ENCODE measurements at places on chromosomes 4 and X. TPM values are rescaled to one million over a fixed set of nuclear protein-coding genes. Genes with fewer than 3 reads are reported as not detected.

DNA sequence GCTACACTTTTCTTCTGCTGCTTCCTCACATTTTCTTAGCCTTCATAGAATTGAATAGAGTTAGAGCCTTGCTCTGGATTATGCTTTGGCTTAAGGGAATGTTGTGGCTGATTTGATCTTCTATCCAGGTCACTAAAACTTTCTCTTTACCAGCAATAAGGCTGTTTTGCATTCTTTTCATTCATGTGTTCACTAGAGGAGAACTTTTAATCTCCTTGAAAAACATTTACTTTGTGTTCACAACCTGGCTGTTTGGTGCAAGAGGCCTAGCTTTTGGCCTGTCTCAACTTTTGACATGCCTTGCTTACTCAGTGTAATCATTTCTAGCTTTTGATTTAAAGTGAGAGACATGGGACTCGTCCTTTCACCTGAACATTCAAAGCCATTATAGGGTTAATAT lies 87.7 kb upstream of the RAB40AL start:
- DNase-seq = no peak

DNA sequence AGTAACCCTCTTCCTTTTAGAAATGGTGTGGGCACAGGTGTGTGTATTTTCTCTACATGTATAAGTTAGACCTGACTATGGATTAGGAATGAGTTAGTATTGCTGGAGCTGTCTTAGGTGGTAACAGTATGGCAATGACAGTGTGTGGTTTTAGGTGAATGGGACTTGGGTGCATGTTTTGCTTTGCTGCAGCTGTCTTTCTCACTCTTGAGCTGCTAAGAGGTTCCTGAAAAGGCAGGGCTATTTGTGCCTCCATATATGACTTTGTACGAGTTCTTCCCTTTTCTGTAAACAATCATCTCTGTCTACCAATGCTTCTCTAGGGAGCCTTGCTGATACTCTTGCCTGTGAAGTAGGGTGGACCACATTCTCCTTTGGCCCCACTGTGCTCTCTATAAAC lies 234.8 kb upstream of the HHIP start:
- no peak for DNase-seq

DNA sequence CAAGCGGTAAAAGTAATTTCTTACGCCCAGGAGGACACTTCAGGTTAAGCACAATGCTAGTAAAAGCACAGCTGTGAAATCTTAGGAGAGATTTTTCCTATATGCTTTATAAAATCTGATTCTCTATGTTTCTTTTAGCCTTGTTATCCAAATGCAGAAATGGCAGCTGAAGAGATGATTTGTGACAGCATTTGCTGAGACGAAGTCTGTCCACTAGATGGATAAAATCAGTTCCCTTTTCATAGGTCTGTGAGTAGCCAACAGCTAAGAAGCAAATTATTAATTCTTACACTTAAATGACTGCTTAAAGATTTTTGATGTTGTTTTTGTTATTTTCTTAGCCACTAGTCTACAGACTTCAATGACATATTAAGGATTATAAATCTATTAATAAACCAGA lies 5.3 kb downstream of the GPM6A start:
- no peak for DNase-seq

DNA sequence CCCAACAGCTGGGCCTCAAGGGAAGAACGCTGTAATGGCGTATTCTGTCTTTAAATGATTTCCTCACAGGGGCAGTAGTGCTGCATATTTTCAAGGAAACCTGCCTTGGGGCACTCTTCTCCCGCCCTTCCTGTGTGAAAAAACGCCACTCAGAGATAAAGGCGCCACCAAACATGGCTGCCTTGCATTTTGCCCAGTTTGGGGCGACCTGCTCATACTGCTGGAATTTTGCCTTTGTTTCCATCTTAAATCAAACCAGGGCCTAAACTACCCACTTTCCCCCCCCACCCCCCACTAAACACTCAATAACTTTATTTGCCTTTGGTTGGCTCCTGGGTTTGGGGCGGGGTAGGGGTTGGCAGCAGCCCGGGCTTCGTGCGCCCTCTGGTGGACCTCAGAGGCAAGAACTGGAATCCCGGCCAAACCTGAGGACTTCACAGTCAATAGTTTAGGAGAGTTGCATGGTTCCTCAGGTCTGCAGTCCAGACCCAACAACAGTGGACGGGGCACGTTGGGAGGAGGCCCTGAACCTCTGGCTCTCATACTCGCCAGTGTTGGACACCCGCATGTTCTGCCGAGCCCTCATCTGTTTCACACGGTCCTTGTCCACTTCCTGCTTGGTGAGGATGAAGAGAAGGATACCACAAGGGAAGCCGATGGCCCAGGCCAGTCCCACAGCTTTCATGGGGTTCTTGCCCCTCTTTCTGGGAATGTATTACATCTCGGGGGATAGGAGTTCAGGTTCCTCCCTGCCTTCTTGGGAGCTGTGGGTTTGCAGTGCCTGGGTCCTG lies 220.1 kb upstream of the STK26 start:
- DNase-seq = peak; percentile 2

GRCh38 chrX:86407371-86407770 lies 259.1 kb downstream of the DACH2 start:
- no peak for DNase-seq

DNA sequence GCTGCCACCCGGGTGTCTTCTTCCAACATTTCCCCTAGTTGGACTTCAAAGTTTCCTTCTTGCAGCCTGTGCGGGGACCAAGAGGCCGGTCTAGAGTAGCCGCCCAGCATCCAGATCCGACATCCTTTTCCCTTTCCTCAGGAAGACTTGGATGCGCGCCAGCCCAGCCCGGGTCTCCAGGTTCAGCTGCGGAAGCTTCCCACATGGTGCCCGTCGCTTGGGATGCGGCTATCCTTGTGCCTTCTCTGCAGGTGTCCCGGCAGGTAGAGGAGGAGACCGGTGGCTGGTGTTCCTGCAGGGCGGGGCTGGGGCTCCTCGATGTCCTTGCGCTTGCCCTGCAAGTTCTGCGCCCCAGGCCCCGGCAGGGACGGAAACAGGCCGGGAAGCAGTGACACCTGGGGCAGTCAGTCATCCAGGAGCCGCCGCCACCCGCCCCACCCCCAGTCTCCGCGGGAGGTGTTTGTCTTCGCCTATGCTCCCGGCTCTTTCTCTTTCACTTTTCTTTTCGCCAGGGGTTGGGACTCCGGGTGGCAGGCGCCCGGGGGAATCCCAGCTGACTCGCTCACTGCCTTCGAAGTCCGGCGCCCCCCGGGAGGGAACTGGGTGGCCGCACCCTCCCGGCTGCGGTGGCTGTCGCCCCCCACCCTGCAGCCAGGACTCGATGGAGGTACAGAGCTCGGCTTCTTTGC lies at the start of gene IL15:
Gene IL15 (plus strand): TSS at position 502 of the 689 bp plus-strand sequence. CDS start 82,882 bp downstream, outside the sequence.
- peak; percentile 69 for DNase-seq

- peak; percentile 52 for DNase-seq
Observed at GRCh38 chrX:116239944-116240840, 69.6 kb downstream of the AGTR2 start.

- no peak for DNase-seq
Observed at GRCh38 chr4:3780347-3781171, 14.4 kb downstream of the ADRA2C start.

DNA sequence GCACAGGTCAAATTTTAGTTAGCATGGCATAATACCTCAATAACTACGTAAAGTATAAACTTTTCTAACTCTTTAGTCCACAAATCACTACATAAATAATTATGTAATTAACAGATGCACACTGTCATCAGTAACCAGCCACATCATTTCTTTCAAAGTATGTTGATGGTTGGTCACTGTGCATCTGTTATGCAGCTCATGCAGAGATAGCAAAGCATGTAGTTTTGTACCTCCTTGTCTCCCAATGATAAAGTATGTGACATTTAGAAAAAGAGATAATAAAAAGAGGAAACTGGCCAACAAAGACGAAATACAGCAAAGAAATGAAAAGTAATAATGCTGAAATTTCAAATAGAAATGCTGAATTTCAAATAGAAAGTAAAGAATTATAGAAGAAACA lies 2.9 kb downstream of the LAMTOR3 start:
- DNase-seq = no peak

- no peak for DNase-seq
Observed at GRCh38 chrX:5915783-5916182, 312.9 kb downstream of the NLGN4X start.

DNA sequence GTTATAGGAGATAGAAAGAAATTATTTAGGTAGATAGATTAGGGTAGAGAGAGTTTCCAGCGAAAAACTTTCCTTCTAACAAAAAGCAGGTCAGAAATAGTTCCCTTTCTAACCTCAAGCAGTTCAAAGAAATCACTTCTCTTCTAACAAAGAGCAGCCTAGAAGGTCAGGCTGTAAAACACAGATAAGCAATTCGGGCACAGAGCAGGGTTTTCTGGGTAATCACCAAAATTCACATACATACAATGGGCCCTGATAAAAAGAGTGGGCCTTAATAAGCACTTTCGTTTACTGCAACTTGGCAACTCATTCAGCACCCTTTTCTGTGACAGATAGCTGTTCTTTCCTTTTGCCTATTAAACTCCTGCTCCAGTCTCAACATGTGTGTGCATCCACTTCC lies 13.4 kb upstream of the NAF1 start:
- DNase-seq = no peak

DNA sequence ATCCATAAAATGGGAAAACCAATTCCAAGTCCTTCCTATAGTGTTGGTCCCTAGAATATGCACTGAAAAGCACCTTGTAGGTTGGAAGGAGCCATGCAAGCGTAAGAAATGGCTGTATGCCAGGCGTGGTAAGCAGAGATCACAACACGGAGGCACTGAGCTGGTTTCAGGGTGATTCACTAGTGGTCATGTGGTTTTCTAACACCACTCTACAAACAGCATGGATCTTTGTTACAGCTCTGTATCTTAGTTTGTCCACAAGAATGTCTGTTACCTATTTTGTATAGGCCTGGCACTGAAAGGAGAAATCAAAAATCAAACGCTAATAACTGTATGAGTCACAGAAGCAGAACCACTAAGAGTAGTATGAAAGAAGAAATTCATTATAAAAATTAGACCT lies 71.9 kb downstream of the MAGEB17 start:
- DNase-seq = peak; percentile 86

DNA sequence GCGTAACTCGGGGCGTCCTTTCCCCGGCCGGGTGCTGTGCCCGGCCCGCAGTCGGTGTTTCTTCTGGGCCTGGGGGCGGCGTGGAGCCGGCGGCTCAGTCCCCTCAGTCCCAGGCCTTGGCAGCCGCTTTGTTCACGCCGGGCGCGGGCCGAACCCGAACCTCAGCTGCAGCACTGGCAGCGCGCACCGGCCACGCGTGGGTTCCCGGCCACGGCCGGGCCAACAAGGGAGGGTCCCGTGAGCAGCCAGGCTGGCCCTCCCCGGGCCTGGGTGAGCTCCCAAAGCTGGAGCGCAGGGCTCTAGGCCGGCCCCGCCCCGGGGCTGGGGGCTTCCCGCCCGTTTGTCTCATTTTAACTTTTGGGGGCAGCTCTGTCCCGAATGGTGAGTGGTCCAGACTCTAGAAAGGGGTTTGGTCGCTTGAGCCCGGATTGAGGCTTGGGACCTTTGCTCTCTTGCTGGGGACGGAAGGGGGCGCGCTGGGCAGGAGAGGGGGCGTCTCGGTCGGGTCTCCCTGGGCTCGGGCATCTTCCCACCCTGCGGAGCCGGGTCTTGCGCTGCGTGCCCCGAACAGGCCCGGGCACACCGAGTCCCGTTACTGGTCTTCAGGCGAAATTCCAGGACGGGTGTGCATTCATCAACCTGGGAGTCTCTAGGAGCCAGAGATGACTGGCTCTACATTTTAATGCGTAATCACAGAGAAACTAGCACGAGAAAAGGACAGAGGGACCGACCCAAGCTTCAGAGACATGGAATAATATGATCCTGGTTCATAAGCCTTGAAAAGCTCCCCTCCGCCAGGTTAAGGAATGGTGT lies 177.1 kb downstream of the CBR4 start:
- DNase-seq = peak; percentile 37

DNA sequence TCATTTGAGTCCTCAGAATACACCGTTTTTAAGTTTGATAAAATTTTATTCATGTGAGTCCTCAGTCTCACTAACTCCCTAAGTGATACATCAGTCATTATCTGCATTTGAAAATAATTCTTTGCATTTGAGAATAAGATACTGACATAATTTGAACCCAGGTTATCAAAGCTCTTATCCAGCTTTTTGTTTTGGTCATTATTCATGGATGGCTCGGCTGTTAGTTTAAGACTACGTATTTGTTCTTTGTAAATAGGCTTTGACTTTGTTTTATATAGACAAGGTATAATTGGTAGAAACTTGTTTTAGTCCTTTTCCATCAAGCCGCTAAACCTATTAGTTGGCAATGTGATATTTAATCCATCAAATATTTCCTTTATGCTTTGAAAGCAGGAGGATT lies 7.9 kb downstream of the SPRY1 start:
- no peak for DNase-seq

DNA sequence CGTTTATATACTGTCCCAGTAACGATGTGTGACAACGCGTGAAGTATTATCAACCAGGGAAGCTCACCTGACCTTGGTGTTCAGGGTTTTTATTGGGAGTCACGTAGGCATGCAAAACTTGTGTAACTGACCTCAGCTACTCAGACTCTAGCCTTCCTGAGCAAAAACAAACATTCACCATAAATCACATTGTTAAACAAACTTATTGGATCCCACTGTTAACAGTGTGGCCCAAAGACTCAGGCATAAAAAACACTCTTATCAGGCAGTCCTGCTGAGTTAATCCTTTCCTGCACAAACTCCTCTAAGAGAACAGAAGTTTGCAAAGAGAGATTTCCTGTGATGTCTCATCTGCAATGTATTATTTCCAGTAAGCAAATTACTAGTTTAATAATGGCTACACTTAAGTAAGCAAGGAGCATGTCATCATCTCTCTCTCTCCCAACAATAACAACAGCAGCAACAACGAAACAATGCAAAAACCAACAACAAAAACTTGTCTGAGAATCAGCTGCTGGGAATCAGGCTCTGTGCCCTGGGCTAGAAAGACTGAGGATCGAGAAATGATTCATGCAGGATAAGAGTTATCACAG lies 12.0 kb downstream of the GAGE1 start:
- no peak for DNase-seq

- no peak for DNase-seq
Observed at GRCh38 chrX:118521435-118521834, 25.8 kb downstream of the DOCK11 start.

- DNase-seq = no peak
Observed at GRCh38 chr4:110678517-110679227, 55.8 kb upstream of the PITX2 start.

- no peak for DNase-seq
Observed at GRCh38 chrX:116384406-116384954, 51.9 kb upstream of the SLC6A14 start.

- no peak for DNase-seq
Observed at GRCh38 chrX:14420841-14421240, 108.5 kb upstream of the GLRA2 start.

- DNase-seq = no peak
Observed at GRCh38 chr4:125911481-125911880, 596.7 kb downstream of the FAT4 start.

GRCh38 chr4:73974352-73974751 lies 7.5 kb downstream of the PF4 start:
- DNase-seq = no peak

GRCh38 chr4:125317525-125317877 lies 2.7 kb downstream of the FAT4 start:
- no peak for DNase-seq

GRCh38 chr4:139493176-139493575 lies 39.3 kb downstream of the RAB33B start:
- no peak for DNase-seq

MAGIX gene
- total RNA-seq = 0.13 TPM

CENPVL2 gene
- total RNA-seq = not detected

CT45A2 gene
- 14.2 TPM for total RNA-seq

TMPRSS11D gene
- total RNA-seq = not detected

PPP2R2C gene
- total RNA-seq = 31.7 TPM

POU4F2 gene
- not detected for total RNA-seq

NMU gene
- 4.2 TPM for total RNA-seq

ZNF630 gene
- total RNA-seq = not detected

TLR6 gene
- 1.6 TPM for total RNA-seq

CXCL3 gene
- 5.5 TPM for total RNA-seq

ESX1 gene
- 0.11 TPM for total RNA-seq

ATP1B4 gene
- not detected for total RNA-seq

ZCCHC18 gene
- 1.2 TPM for total RNA-seq
